ENCODE measurements at places on chromosomes 16 and 17.

DNA sequence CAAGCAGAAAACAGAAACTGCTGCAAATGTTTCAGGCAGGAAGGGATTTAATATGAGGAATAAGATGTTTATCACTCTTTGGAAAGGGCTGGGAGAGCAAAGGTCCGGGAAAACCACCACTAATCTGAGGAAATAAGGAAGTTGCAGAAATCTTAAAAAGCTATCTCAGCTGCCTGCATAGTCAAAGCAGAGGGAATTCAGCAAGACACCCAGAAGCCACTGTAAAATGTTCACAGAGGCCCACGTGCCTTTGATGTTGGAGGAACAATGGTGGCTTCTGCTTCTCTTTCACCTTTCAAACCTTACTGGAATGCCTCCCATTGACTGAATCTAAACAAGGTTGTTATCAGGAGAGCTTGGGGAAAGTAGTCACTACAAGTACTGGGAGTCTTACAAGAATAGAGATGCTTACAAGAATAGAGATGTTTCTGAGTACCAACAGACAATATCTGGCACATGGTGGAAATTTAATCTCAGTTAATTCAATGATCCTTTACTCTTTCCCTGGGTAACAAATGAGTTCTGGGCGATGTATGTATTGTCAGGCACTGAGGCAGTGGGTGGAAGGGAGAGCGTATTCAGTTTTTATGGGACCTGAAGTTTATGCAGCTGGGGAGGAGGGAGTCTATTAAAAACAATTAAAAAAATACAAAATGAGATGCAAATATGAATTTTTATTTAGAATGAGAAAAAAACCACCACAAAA is 56.1 kb upstream of the MED13 start:
- DNase-seq, result no peak

GRCh38 chr16:54197758-54198157 is 88.8 kb downstream of the IRX3 start:
- DNase-seq, result no peak

DNA sequence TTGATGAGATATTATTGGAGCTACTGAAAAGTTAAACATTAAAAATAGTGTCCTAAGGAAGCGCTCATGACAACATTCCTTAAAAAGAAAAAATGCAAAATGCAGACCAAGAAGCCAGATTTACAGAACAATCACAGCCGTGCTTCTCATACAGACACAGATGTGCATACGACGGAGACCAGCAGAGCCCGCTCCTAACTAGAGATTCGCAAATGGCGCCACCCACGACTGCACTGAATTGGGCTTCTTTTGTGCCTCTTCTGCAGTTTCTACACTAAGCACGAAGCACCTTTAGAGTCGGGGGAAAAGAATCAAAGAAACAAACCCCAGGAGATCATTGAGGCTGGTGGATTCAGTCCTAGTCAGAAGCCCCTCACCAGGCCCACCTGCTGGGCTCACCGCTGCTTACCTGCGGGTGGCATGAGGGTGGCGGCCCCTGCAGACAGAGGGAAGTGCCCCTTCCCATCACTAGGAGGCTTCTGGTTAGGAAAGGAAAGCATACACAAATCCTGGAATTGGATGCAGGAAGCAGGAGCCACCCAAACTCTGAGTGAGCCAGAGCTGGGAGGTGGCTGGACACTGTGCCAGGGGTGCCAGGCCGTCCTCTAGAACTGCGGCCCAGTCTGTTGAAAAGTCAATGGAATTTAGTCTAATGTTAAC is 64.9 kb upstream of the CHMP6 start:
- no peak for DNase-seq

DNA sequence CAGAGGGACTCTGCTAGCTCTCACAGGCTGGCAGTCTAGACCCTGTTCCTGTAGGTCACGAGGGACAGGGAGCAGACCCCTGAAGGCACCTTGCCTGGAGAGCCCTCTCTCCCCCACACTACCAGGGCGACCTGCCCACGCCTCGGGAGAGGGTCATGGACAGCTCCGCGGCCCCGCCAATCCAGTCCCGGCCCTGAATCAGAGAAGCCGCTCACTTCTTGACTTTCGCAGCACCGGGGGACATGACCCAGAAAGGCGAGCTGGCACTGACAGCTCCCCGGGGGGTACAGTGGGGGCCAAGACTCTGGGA is 5.1 kb downstream of the KIFC3 start:
- DNase-seq, result no peak

GRCh38 chr17:38539386-38539785 is 66.4 kb downstream of the SRCIN1 start:
- no peak for DNase-seq

DNA sequence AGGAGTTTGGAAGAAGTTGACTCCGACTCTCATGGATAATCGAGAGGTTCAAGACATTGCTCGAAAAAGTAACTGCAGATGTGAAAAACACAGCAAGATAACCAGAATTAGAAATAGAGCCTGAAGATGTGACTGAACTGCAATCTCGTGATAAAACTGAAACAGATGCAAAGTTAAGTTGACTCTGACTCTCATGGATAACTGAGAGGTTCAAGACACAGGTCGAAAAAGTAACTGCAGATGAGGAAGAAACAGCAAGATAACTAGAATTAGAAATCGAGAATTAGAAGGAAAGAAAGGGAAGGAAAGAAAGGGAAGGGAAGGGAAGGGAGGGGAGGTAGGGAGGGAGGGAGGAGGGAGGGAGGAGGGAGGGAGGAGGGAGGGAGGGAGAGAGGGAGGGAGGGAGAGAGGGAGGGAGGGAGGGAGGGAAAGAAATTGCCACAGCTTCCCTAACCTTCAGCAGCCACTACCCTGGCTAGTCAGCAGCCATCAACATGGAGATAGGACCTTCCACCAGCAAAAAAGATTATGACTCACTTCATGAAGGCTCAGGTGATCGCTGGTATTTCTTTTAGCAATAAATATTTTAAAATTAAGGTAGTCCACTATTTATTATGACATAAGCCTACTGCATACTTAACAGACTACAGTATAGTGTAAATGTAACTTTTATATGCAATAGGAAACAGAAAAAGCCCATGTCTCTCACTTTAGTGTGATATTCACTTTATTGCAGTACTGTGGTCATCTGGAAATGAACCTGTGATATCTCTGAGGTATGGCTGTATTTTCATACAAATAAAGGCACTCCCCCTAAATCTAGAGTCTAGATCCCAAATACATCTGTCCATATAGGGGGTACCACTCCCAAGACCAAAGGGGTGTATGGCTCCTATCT is 68.3 kb downstream of the KANSL1 start:
- DNase-seq, result no peak

DNA sequence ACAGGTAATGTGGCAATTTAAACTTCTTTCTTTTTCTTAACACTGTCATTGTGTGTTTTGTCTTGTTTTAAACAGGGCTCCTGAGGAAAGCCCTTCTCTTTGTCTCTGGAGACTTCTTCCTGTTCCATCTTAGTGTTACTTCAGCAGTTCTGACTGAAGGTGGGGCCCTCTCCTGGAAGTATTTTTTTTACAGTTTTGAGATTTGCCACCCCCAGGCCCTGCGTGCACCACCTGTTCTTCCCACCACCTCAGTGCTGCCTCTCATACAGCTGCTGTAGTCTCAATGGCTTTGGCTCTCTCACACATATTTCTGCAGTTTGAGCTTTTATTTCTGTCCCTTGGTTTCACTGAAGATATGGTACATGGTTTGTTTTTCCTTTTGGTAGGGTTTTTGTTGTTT is 52.5 kb upstream of the ALDH3A1 start:
- no peak for DNase-seq

- peak; percentile 0 for DNase-seq
These were observed 192.8 kb downstream of the MAP2K6 start for GRCh38 chr17:69607162-69607834.

- DNase-seq, result no peak
These were observed 51.4 kb downstream of the WSB1 start for GRCh38 chr17:27345141-27345904.

DNA sequence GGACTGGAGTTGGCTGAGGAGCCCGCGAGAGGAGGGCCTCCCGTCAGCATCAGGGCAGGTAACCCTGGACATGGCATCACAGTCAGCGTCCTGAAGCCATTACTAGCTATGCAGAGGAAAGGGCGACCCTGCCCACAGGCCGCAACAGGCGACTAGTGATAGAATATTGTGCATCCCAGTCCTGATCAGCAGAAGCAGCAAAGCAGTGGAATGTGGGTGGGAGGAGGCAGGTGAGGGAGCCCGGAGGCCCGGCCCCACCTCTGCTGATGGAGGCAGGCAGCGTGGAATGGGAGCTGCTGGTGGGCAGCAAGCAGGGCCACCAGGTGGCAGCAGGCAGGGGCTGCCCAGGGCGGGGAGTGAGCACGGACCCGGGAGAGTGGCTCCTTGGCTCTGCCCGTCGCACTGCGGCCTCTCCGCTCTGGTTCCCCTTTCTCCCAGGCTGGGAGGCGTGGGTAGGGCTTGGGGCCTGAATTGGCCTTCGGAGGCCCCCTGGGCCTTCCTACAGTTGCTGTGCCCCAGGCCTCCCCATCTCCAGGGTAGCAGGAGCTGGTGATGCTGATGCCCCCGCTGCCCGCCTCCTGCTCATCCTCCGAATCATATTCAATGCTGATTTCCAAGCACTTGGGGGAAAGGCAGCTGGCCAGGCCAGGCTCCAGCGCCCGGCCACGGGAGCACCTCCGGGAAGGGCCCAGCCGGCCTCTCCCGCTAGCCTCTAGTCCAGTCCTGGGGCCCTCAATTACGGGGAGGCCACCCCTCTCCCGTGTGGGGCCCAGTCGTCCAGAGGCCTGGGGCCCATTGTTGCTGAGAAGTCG is 20.2 kb downstream of the TSPOAP1 start:
- peak; percentile 85 for DNase-seq

- DNase-seq, result no peak
These were observed 258.2 kb upstream of the TNRC6C start for GRCh38 chr17:77700165-77700881.

GRCh38 chr17:64329588-64329987 is 61.1 kb downstream of the PECAM1 start:
- DNase-seq, result no peak

DNA sequence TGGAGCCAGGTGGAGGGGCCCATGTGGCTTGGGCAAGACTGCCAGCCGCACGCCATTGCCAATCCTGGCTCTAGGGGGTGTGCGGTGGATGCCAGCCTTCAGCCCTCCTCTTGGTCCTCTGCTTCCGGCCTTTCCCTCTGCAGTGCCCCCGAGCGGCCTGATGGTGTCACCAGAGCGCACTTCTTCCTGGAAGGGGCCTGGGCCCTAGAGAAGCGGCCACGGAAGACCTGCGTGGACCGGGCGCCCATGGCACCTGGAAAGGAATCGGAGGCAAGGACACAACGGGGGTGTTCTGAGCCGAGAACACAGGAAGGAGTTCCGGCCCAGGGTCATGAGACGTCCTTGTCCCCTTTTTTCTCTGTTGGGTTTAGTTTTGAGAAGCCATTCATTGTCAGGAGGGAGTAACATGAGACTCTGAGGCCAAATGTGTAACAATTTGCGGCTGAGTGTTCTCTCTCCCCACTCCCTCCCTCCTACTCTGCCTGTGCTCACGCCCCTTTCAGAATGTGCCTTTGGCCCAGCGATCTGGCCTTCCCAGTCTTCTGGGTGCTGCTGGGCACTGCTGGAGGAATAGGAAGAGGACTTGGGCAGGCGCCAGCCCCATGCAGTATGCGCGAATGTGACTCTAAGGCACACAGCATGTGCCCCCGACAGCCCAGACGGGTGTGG is 92.8 kb downstream of the IRX3 start:
- DNase-seq, result peak; percentile 52

- DNase-seq, result peak; percentile 48
These were observed 807 bp upstream of the LYRM9 start for GRCh38 chr17:27893841-27894503.

GRCh38 chr17:71286625-71287024 is 834.2 kb upstream of the SOX9 start:
- no peak for DNase-seq

DNA sequence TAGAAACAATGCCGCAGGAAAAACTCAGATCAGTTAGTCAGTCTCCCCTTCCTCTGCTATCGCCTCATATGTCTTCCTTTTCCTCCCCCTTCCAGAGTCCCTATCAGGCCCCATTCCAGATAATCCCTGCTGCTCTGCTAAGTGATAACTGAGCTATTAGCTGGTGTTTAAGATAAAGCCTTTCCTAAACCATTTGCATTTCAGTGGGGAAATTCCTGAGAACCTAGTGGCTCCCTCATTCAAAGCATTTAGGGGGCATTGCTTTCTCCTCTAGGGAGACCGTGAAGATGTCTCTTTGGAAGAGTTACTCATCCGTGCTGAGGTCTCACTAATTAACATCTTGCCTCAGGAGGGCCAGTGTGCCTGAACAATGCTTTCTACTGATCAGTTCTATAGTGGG is 401.6 kb downstream of the NPIPA7 start:
- DNase-seq, result no peak

DNA sequence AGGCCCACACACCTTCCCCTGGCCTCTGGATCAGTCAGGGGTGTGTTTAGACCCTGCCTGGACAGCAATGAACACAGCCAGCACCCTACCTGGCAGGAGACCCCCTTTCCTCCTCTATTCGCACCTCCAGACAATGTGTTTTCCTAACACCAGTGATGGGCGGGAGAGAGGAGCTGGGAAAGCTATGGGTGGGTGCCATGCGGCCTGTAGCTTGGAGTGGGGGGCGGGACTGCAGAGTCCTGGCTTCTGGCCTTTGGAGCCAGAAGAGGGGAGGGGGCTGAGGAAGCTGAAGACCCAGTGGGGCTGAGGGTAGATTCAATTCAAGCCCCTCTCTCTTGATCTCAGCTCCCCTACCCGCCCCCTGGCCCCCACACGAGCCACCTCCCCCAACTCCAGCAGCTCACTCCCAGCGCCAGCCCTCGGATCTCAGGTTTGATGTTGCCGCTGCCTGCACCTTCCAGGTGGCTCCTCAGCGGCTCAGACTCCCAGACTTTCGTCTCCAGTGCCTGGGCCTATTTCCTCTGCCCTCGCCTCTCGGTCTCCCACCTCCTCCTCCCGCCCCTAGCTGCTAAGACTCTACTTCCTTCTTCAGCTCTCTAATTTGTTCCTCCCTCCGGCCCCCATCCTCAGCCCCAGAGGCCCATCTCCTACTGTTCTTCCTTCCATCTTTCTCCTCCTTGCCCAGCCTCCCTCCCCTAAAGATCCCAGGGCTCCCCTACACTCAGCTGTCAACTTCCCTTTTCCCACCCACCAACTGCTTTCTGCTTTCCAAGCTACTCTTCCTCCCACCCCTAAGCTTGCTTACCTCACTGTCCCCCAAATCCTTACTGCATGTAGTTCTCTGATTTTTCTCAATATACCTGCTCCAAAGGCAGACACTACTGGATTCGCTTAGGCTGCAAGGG is 6.8 kb upstream of the SP6 start:
- DNase-seq, result no peak

GRCh38 chr17:78357672-78358537 is 2.0 kb downstream of the SOCS3 start:
- DNase-seq, result no peak

- DNase-seq, result no peak
These were observed 21.6 kb downstream of the CCDC182 start for GRCh38 chr17:57723427-57724025.

DNA sequence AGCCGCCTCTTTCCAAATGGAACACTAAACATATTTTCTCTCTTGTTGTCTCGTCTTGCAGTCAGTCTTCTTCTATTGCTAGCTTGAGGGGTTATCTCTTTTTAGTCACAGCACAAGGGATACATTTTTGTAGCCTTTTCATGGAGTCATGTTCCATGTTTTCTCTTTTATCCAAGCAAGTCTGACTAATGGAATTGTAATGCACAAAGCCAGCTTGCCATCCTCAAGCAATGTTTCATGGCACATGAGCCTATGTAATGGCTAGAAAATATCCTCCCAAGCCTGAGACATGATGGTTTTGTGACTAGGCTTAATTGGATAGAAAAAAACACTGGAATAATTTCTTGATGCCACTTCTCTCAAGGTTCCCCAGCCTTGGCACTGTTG is 414.6 kb upstream of the GOT2 start:
- no peak for DNase-seq

All from HL-60 (cell line).